Epithelial cell of proximal tubule (primary cell): ENCODE measurements at places on chromosomes 5 and 9. TPM values are rescaled to one million over a fixed set of nuclear protein-coding genes. Genes with fewer than 3 reads are reported as not detected.

SLU7 gene
- 40.1 and 59.0 TPM in 2 replicates for total RNA-seq

EQTN gene
- not detected in 2 replicates for total RNA-seq

OBP2B gene
- total RNA-seq, result not detected in 2 replicates

PCYOX1L gene
- 6.1 and 7.1 TPM in 2 replicates for total RNA-seq

LRRC70 gene
- total RNA-seq, result 0.29 TPM in 1 of 2 replicates, not detected in the other

SPATA31E1 gene
- total RNA-seq, result not detected in 2 replicates
